ENCODE measurements at places on chromosomes 6 and 20.
A peak's percentile ranks its signal among the peaks of the same experiment; 100 is the strongest.

DNA sequence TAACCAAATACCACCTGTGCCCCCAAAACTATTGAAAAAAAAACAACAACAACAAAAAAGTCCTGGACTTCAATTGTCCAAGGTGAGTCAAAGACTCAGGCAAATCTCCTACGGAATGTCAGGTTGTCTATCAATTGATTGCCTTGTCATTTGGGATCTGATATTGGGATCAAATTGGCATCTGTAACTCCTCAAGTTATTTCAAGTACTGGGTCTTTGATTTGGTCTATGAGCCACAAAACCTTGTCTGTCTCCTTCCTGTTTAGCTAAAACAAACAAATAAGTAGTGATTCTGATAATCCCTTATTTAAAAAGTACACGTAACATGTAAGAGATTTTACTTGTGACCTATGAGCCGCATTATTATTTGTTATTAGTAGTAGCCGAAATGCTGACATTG, 231.6 kb upstream of the ZNF217 start:
- DNase-seq, result no peak

GRCh38 chr6:44594481-44594880, 207.0 kb downstream of the CDC5L start:
- peak; percentile 21 for DNase-seq

DNA sequence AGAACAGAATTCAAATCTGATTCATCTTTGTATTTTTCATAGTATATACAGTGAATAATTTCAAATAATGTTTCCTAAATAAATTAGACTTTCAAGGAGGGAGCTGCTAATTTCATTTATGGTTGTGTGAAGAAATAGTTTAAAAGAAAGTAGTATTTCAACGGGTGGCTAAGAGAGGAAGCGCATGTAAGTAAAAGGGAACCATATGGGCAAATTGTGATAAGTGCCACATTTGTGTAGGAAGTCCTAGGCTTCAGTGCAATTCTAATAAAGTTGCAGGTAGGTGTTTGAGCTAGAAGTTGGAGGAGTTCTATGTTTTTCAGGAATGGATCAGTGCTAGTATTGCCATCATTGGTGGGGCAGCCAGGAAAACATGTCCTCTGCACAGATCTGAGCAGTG, 178.8 kb upstream of the PRDM1 start:
- no peak for DNase-seq

DNA sequence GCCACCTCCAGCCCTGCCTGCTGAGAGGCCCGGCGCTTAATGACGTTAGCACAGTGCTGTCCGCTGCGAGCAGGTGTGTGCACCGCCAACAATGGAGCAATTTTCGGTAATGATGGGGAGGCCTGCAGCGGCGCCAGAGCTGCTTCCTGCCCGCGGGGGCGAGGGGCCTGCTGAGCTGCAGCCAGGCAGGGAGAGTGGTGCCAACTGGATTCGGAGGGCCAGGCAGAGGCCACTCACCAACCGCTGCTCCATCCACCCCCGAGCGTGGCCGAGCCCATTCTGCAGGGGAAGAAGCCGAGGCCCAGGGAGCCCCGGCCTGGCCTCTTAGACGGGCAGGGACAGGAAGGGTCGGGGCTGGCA, 9.6 kb downstream of the HRH3 start:
- no peak for DNase-seq

DNA sequence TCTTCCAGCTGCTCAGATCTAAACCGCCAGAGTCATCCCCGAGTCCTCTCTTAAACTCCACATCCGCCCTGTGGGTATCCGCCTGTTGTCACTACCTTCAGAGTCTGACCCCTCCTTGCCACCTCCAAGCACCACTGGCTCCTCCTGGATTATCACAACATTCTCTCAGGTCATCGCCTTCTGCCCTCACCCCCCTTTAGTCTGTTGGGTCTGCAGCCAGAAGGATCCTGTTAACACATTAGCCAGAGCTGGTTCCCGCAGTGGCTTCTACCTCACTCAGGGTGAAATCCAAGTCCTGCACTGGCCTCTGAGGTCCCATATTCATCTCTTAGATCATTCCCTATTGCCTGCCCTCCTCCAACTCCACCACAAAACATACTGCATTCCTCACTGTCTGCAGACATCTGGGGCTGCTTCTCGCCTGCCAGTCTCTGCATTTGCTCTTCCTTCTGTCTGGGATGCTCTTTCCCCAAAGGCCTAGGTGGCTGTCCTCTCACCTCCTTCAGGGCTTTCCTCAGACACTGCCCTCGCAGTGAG, 34.1 kb downstream of the TNXB start:
- no peak for DNase-seq

GRCh38 chr6:89375427-89376267, 23.1 kb upstream of the UBE2J1 start:
- peak; percentile 26 for DNase-seq

Measured in muscle of back (tissue), 13 donors.